ENCODE measurements at places on chromosomes 7 and 10.

DNA sequence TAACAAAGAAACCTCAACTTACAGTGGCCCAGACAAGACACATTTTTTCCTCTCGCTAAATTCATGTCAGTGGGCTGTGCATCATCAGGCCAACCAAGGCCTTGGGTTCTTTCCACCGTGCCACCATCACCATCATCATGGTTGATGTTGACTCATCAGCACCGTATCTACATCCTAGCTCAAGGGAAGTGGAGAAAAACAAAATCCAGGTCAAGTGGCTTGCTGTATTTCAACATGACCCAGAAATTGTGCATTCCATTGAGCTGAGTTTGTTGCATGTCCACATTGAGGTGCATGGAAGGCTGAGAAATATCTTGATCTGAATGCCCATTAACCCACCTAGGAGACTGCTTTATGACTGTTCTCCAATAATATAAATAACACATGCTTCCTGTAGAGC is 312.4 kb upstream of the CDC14C start:
- DNase-seq, result no peak

DNA sequence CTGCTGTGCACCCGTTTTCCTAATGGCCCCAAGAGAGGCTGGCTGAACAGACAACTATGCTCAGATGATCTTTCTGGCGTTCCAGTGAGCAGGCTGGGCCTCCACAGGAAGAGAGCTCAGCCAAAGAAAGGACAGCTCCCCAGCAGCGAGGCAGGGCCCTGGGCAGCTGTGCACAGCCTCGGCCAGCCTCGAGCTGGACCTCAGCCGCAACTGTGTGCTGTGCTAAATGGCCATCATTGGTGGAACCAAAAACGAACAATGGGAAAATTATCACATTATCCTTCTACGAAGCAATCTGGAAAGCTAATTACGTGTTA is 97.5 kb downstream of the CTBP2 start:
- no peak for DNase-seq

- DNase-seq, result no peak
Observed at GRCh38 chr7:70446448-70447143, 685.3 kb upstream of the GALNT17 start.

DNA sequence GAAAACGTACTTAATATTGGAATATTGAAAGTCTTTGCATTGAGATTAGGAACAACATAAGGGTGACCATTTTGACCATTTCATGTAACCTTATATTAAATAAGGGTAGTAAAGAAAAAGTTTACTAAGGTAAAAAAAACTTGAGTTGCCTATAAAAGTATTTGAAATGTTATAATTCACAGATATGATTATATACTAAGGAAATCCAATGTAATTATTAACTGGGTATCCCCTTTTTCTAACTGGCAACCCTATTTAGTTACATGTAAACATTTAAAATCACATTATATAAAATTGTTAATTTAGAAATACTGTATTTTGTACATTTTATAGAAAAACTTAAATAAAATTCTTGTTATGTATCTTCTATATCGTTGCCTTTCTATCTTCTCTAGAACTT is 64.2 kb downstream of the TRIM24 start:
- DNase-seq, result no peak

All from fibroblast of mammary gland (primary cell).